ENCODE measurements at places on chromosomes 12 and 14.

DNA sequence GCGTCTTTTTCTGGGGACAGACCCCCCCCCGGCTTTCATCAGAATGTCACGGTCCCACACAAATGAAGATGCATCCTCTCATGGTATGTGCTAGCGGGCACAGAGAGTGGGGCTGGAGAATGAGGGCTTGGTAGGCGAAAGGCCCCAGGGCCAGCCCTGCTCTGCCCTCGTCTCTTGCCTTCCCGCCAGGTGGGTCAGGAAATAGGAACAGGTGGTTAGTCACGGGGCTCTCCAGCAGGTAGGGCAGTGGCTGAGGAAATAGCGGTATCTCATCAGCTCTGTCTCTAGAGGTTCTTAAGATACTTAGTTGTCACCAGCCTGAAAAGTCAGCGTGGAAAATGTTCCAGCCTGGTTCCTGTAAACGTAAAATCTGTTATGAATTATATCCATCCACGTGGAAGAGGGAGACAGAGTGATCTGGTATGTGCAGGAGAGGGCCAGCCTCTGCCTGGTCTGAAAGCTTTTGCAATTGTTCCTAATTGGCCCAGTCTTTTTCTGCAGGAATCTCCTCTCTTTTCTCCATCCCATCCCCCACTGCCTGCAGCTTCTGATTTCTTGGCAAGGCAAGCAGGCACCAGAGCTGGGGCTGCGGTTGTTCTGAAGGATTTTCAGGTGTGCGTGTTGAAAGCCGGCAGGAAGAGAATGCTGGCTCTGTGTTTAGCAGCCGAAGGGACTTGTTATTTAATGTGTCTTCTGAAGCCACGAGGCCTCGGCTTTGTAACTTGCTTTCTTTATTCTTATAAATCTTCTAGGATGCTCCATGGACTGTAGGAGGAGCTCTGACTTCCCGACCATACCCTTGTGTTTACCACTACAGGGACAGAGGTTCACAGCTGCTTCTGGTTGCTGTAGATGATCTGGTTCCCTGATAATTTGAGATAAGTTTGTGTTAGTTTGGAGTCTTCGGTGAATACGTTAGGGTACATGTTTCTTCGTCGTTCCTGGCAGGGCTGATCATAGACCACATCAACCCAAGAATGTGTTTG is 131.1 kb downstream of the CACNA1C start:
- DNase-seq: no peak

DNA sequence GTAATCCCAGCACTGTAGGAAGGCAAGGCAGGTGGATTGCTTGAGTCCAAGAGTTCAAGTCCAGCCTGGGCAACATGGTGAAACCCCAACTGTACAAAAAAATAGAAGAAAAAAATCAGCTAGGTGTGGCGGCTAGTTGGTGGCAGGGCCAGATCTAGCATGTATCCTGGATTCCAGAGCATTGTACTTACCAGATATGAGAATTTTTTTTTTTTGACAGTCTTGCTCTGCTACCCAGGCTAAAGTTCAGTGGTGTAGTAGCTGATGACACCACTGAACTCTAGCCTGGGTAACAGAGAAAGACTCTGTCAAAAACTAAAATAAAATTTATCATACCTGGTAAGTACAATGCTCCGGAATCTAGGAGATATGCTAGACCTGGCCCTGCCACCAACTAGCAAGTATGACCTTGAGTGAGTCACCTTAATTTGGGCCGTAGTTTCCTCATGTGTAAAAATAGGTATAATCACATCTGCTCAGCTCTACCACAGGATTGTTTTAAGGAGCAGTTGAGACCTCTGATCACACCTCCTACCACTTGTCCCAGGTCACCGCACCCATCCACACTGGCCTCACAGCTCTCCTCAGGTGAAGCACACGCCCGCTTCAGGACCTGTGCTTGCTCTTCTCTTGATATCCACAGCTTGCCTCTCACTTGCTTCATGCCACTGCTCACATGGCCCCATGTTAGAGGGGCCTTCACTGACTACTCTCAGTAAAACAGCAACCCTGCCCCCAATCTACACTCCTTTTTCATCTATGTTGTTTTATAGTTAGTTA is 140.2 kb downstream of the STXBP6 start:
- no peak for DNase-seq

GRCh38 chr12:43428088-43428600 is 123.9 kb downstream of the ADAMTS20 start:
- DNase-seq: no peak

GRCh38 chr12:104494137-104494792 is 37.5 kb downstream of the CHST11 start:
- DNase-seq: no peak

DNA sequence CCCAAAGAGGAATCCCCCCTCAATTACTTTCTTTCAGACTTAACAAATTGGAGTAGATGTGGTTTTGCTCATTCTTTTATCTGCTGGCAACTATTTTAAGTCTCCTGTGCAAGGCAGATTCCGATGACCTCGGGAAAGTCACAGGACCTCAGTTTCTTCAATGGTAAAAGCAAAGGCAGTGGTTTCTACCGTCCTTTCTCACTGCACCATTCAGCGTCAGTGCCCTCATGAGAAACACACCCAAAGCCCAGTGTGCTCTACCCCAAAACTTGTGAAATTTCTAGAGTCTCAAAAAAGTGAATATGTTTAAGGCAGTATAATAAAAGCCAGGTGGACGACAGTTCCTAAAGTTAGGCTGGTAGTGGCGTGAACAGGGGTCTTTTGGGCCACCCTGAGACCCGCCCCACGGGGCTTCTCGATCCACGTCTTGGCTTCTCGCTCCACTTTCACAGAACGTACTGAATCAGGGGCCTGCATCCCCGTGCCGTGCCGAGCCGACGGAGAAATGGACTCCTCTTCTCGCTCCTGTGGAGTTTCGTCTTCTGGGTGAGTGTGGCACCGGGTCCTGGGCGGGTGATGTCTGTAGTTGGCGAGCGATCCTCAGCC is 1.3 kb upstream of the ARHGAP5 start:
- no peak for DNase-seq

- no peak for DNase-seq
Measured at GRCh38 chr12:71164568-71165197, 6.9 kb upstream of the TSPAN8 start.

- no peak for DNase-seq
Measured at GRCh38 chr12:110742096-110742717, 484 bp downstream of the PPP1CC start.

GRCh38 chr14:23186913-23187654 is 3.6 kb upstream of the SLC7A8 start:
- DNase-seq: no peak

GRCh38 chr12:92158796-92159439 is 13.3 kb upstream of the BTG1 start:
- no peak for DNase-seq

- no peak for DNase-seq
Measured at GRCh38 chr12:15329891-15330290, 7.6 kb downstream of the PTPRO start.

DNA sequence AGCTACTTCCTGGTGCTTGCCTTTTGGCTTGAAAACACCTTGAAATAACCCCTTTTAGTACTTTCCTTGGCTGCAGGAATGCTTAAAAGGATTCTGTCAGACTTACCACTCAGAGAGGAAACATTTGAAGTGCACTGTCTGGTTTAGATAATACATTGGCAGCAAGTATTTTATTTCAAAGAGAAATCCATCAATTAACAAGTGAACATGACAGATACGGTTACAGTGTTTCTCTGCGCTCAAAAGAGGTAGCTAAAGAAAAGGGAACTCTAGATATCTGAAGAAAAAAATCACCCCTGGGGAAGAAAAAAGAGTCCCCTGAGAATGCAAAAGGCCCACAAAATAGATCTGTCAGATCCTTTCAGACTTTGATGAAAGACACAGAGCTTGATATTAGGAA is 421.9 kb downstream of the LRFN5 start:
- DNase-seq: no peak

GRCh38 chr14:81138429-81138828 is 82.3 kb downstream of the GTF2A1 start:
- DNase-seq: no peak

GRCh38 chr12:108856428-108857157 is 790 bp downstream of the SSH1 start:
- DNase-seq: no peak

DNA sequence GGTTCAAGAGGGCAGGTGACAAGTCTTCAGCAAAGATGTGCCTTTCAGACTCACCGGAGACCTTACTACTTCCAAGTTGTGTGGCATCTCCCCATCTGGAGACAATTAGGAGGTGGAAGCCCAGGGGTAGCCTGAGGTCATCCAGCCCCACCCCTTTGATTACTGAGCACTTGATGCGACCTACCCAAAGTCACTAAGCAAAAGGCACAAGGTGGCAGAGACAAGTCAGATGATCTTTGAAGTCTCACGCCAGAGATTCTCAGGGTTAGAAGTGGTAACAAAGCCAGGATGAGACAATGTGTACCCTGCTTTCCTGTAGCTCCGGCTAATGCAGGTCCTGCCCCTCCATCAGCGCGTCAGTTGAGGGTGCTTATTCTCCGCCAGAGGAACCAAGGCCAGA is 1.4 kb upstream of the FOXN3 start:
- DNase-seq: no peak

- DNase-seq: no peak
Measured at GRCh38 chr14:84074626-84075025, 1455.3 kb upstream of the FLRT2 start.

GRCh38 chr12:124604264-124604680 is 36.9 kb upstream of the NCOR2 start:
- no peak for DNase-seq

DNA sequence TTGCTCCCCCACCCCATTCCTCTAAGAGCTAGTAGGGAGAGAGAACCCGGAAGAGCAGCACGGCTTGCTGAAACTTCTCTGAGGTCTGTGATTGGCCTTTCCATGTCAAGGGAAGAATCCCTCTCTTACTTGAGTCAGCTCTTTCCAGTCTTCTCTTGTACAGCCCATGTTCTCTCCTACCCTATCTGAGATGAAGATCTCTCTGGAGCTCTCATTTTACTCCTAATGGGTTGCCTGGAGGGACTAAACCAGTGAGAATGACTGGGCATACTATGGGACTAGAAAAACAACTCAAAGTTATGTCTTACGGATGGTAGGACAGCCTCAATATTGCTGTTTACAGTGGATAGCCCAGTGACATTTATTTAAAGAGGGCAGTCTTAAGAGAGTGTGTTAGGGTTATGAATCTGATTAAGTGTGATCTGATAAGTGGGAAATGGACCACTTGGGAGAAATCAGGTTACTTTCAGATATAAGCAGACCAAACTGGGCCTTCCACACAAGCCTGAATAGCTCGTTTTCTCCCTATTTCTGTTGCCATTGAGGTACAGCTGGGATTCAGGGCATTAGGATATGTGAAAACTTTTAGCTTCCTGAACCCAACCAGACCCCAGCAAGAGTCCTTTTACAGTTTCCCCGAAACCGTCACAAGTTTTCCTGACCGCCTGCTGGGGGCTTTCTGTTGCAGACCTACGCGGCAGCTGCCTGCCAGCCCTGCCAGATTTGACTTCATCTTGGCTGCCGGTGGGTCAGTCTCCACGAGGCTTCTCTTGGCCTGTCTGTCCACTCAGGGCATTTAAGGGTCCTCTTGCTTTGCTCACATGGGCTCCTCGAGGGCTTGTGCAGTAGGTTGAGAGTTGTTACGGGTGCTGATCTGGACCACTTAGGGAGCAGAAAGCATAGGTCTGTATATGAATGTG is 16.9 kb downstream of the ETV6 start:
- no peak for DNase-seq

DNA sequence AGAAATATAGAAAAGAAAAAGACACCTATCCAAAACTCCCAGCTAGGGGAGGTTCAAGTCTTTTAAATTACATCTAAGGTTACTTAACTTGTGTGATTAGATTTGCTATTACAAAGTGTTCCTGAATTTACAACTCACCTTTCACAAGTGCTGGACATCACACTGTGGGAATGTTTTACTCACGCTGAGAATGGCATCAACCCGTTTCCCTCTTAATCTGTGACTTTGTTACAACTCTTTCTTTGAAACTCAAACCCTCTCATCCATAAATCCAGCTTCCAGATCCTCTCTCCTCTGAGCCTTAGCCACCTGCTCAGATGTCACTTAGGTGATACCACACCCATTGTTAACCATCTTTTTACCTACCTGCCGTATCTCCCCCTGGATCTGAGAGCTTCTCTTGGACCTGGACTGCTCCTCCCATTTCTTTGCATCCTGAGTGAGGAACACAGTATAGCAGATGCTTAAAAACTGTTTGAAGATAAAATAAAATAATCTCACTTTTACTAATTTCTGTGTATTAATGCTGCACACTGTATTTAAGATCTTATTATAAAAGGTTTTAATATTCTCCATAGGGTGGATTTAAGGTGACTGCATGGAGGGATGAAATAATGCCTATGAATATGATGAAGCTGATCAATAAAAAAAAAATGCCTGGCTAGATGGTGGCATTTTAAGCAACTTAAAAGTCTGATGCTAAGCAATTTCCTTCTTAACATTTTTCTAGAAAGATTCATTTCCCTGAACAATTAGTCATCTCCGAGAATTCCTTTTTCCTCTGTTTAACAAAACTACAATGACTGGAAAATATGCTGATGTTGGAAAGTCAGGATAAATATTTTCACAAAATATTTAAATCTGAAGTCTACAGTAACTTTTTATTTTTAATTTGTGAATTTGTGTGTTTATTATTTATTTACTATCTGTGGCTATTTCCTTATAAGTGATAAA is 39.1 kb upstream of the NAP1L1 start:
- no peak for DNase-seq

- no peak for DNase-seq
Measured at GRCh38 chr12:53744751-53745150, 7.0 kb downstream of the CISTR start.

DNA sequence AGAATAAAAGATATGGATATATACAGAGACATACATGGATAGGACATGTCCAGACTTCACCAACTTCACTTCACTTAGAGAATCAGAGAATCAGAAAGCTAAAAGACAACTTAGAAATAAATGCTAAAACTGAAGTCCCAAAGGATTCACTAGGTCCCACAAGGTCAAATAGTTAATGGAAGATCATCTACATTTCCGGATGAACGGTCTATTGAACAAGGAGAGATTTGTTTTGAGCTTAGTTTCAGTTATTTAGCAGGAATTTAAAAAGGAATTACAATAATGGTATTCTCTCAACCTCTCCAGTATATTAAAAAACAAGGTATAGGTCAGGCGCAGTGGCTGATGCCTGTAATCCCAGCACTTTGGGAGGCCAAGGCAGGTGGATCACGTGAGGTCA is 187.0 kb downstream of the MED13L start:
- no peak for DNase-seq

- DNase-seq: no peak
Measured at GRCh38 chr14:70077720-70078119, 111.0 kb downstream of the SLC8A3 start.
